ENCODE measurements at places on chromosomes 16 and 17.

DNA sequence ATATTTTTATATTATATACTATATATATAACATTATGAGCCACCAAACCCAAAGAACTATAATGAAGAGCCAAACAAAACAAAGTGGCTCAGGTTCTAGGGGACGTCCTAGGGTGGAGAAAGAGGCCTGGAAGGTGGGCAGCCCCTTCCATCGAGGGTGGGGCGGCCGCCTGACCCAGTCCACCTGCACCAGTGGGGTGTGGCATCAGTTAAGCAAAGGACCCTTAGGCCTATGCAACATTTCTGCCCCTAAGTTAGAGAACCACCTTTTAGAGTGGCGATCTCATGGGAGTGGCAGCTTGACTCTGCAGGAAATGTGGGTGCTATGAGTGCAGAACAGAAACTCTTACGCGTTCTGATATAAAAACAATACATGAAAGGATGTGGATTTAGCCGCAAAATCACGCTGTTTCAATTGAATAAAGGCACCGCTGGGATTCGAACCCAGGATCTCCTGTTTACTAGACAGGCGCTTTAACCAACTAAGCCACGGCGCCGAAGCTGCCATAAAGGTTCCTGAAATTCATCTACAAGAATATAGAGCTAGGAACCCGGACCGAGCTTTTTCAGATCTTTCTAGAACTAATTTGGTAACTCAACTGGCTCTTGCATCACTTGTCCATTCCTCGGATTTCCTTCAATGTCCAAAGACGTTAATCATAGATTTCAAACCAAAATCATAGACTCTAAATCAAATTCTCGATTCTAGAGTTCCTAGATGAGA lies 15.6 kb upstream of the AURKB start:
- peak; percentile 69 for DNase-seq

- DNase-seq = no peak
Measured at GRCh38 chr17:76966486-76967181, 98.4 kb downstream of the MGAT5B start.

DNA sequence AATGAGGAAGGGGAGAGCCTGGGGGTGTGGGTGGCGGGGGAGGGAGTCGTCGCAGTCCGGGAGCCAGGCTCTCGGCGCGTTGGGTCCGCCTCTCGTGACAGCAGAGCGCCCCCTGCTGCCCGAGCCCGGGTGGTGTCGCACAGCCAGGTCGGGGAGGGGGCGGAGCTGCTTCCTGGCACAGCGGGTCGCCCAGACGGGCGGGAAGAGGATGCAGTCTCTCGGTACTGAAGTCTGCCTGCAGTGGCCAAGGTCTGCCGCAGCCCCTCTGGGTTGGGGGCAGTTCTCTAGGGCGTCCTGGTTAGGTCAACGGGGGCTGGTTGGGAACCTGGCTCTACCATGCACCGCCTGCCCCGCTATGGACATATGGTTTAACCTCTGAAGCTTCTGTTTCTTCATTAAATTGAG lies 38.2 kb upstream of the CCDC182 start:
- DNase-seq = peak; percentile 88

DNA sequence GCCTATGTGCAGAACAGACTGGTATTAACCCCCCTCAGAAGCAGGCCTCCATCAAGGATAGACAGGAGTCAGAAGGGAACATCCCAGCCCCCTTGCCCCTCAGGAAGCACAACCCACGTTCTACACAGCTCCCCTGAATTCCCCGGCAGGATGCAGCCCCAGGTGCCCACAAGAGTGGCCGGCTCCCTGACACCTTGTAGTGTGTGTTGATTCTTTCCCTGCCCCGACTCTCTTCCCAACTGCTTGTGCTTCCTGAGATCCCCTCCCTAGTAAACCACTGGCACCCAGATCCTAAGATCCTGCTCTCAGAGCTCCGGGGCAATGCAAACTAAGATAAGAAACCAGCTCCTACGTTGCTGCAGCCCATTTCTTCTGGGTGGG lies 34.8 kb upstream of the LITAF start:
- no peak for DNase-seq

DNA sequence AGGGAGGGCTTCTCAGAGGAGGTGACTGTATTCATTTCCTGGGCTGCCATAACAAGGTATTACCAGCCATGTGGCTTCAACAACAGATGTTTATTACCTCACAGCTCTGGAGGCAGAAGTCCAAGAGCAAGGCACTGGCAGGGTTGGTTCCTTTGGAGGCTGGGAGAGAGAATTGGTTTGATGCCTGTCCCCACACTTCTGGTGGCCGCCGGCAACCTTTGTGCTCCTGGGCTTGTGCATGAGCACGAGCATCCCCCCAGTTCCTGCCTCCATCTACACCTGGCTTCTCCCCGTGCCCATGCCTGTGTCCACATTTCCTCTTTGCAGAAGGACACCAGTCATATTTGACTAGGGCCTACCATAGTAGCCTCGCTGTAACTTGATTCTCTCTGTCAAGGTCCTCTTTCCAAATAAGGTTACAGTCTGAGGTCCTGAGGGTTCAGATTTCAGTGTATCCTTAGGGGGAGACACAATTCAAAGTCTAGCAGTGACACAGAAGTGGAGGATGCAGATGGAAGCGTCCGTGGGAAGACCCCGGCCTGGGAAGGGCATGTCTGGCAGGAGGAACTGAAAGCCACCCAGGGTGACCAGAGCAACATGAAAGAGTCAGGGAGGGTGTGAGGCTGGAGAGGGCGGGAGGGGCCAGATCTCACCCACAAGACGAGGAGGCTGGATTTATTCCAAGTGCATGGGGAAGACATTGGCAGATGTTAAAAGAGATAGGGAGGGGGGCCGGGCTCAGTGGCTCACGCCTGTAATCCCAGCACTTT lies 188.2 kb upstream of the HSBP1 start:
- DNase-seq = no peak

DNA sequence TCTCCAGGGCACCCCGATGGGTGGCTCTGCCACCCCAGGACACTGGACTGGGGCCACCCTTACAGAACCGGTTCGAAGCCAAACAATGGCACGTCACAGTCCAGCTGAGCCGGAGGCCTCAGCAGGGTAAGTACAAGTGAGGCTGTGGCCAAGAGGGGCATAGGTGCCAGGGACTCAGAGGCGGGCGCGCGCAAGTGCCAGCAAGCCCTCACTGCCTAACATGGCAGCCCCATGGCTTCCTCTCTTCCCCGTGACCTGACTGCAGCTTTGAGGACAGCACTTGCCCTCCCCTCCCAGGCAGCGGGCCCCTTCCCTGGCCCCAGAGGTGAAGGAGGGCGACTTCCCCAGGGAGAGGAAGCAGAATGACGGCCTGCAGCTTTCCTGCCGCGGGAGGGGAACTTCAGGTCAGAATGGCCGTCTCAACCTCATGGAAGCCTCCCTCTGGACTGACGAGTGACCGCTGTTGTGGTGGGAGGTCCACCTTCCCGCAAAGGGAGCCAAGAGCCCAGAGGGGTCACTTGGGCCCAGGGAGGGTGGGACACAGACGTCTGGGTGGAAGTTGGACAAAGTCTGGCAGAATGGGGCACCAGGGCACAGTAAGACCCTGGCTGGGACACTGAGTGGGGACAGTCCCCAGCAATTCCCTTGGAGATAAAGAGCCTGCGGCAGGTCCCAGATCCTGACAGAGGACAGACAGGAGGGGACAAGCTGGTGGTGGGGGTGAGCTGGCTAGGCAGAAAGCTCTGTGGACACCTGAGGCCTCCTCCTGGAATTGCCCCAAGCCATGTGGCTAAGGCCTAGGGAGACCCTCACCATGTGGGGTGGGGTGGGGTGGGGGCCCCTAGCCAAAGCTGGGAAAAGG lies 52.1 kb upstream of the TOB1 start:
- DNase-seq = peak; percentile 41

DNA sequence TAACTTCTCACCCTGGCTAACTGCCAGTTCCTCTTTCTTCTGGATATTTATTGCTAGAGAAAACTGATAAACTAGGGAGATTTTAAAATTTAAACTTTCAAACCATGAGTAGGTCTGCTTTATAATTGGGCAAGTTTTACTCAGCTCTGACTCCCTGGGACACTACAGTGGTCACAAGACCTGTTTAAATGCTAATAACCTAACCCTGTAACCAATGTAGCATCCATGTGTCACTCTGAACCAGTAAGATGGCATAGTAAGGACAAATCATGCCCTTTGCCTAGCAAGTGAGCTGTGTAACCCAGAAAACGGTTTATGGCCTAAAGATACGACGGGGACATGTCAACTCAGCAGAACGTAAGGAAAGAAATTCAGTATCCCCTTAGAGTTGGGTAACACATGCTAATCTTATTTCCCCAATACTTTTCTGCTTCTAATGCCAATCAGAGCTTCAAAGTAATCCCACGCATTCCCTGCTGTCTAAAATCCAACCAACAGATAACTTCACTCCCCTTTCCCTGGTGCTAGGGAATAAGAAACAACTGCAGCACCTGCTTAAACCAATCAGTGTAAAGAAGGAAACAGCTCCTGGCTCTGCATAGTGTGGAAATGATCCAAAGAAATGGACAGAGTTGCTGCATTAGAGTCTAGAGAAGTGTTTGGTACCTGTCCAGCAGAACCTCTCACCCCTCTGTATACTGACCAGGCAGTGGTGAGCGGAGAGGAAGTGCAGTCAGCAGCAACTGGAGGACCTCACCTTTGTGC lies 85.7 kb downstream of the NCOR1 start:
- DNase-seq = no peak

- DNase-seq = no peak
Measured at GRCh38 chr16:22282254-22282892, 14.8 kb upstream of the POLR3E start.

GRCh38 chr17:56203430-56203829 lies 50.2 kb downstream of the ANKFN1 start:
- no peak for DNase-seq

GRCh38 chr16:75032655-75033054 lies 33.8 kb downstream of the ZNRF1 start:
- DNase-seq = no peak

- DNase-seq = no peak
Measured at GRCh38 chr17:37106049-37106448, 157.3 kb downstream of the AATF start.
